ENCODE measurements at places on chromosomes 11 and 22. TPM values are rescaled to one million over a fixed set of nuclear protein-coding genes. Genes with fewer than 3 reads are reported as not detected.

Gene PICK1
- 10.7 TPM for total RNA-seq

Gene YPEL1
- 39.1 TPM for total RNA-seq

Gene NUP50
- total RNA-seq = 87.2 TPM

Gene RAG1
- 0.84 TPM for total RNA-seq

Gene SMC1B
- total RNA-seq = 0.09 TPM

DNA sequence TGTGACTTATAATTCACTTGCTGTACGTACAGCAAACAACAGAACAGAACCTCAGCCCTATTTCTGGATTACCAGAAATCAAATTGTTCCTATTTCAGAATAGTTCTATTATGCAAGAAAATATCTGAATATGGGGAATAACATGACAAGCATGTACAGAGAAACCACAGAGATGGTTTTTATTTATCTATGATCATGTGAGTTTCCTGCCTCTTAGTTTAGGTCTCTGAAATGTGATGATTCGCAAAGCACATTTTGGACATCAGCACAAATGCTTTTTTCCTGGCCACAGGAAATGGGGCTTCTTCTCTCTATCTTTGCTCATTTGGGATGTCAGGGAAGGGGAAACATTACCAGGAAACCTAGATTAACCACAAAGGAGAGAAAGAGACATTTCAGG is 266.7 kb upstream of the CTSC start:
- peaks cover 12% of the 10 kb centered on the region for H3K4me1 ChIP-seq
- no peaks in the 10 kb centered on the region for H3K36me3 ChIP-seq
- no peak overlapping the region for H3K27ac ChIP-seq
- no peak for DNase-seq
- H3K27me3 ChIP-seq = no peaks in the 10 kb centered on the region
- H3K4me3 ChIP-seq = no peak overlapping the region

DNA sequence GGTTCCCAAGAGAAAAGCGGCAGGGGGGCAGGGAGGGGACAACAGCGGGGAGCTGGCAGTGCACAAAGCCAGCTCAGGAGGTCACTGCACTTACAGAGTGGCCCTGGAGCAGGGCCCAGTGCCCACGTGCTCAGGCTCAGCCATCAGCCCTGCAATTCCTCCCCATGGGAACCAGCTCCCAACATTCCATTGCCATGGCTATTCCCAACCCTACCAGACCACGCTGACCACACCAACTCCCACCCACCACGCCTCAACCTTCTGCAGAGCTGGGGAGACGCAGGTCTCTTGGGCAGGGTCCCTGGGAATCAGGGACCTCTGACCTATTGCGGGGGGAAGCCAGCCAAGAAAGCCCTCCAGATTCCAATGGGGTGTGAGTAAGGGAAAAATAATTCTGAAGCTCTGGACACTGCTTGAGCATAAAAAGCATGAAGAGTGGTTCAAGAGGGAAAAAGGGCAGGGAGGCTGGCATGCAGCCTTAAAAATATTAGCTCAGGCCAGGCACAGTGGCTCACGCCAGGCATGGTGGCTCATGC is 38.3 kb upstream of the TFIP11 start:
- H3K27me3 ChIP-seq = no peaks in the 10 kb centered on the region
- no peak overlapping the region for H3K4me3 ChIP-seq
- no peaks in the 10 kb centered on the region for H3K36me3 ChIP-seq
- peak overlapping the region; percentile 55 for H3K27ac ChIP-seq

DNA sequence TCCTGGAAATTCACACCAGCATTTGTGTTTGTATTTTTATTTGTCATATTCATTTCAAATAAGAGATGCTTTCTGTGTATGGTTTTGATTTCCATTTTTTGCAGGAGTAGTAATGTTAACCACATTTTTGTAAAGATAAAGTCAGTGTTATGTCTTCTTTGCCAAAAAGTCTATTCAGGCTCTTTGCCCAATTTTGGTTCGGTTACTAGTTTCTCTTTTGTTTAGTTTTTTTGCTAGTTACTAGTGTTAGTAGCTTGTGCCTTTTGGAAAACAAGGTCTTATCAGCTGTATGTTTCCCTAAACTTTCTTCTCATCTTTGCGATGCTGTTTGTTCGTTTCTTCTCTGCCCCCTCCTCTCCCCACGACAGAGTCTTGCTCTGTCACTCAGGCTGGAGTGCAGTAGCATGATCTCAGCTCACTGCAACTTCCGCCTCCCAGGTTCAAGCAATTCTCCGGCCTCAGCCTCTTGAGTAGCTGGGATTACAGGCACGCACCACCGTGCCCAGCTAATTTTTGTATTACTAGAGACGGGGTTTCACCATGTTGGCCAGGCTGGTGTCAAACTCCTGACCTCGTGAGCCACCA is 112.3 kb upstream of the GRK3 start:
- H3K36me3 ChIP-seq = no peaks in the 10 kb centered on the region
- no peaks in the 10 kb centered on the region for H3K27me3 ChIP-seq
- peaks cover 9% of the 10 kb centered on the region for H3K4me1 ChIP-seq
- no peak overlapping the region for H3K4me3 ChIP-seq
- H3K27ac ChIP-seq = no peak overlapping the region

DNA sequence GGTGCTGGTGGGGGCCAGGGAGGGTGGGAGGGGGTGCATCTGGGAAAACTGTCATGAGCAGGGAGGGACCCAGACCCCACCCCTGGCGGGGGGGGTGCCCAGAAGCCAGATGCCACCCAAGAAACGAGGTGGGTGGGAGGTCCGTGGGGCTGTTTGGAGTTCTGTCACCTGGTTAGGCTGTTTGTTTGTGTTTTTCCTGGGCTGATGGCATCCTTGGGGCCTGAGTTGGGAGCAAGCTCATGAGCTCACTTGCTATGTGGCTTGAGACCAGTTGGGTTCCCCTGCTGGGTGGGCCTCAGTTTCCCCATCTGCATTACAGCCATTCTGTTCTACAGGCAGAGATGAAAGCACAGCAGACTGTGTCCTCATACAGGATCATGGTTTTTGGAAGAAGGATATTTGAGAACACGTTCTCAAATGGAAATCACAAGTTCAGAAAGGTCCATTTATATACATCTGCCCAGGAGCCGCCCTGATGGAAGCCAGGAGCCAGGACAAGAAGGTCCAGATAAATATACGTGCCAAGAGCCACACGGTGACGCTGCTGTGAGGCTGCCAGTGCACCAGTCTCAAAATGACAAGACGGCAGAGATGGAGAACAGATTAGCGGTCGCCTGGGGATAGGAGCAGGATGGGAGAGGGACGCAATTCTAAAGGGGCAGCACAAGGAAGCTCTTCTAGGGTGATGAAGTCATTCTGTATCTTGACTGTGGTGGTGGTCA is 312.9 kb downstream of the MN1 start:
- DNase-seq = no peak
- peaks cover 16% of the 10 kb centered on the region for H3K4me1 ChIP-seq
- H3K27me3 ChIP-seq = no peaks in the 10 kb centered on the region
- H3K27ac ChIP-seq = no peak overlapping the region
- peaks cover 3% of the 10 kb centered on the region for H3K36me3 ChIP-seq

DNA sequence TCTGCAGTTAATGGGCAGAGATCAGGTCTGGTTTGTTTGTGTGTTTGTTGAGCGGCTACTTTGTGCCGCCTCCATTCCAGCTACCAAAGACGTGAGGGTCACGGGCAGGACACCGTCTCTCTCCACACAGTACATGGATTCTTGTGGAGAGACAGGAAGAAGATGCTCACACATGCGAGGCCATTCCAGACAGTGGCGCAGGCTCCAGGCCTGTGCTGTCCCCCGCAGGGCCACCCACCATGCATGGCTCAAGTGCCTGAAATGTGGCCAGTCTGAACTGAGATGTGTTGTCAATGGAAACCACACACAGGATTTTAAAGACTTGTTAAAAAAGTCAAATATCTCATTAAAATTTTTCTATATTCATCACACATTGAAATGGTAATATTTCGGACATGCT is 848.3 kb downstream of the TBC1D22A start:
- DNase-seq = no peak
- H3K27me3 ChIP-seq = no peaks in the 10 kb centered on the region
- no peaks in the 10 kb centered on the region for H3K36me3 ChIP-seq

DNA sequence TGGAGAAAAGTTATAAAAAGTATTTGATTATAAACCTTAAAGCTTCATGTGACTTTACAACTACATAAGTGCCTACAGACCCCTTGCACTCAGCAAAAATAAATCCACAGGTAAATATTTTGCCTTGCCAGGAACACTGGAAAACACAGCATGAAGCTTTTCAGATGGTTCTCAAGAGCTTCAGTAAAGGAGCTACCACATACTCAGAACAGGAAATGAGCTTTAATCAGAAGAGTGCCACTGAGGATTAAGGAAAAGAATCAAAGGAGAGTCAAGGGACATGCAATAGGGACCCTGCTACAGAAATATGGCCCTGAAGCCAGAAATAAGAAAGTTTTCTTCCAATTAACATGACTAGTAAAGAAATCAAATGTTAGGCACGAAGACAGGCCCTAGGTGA is 1.2 kb downstream of the CASP1 start:
- H3K4me3 ChIP-seq = no peak overlapping the region
- H3K27me3 ChIP-seq = no peaks in the 10 kb centered on the region
- no peak overlapping the region for H3K27ac ChIP-seq
- DNase-seq = no peak
- no peaks in the 10 kb centered on the region for H3K36me3 ChIP-seq

- no peaks in the 10 kb centered on the region for H3K27me3 ChIP-seq
- peaks cover 12% of the 10 kb centered on the region for H3K36me3 ChIP-seq
- peak overlapping the region; percentile 89 for H3K4me3 ChIP-seq
- no peak overlapping the region for H3K27ac ChIP-seq
- DNase-seq = no peak
These were observed 2.5 kb downstream of the CSTF3 start for GRCh38 chr11:33158596-33159275.

DNA sequence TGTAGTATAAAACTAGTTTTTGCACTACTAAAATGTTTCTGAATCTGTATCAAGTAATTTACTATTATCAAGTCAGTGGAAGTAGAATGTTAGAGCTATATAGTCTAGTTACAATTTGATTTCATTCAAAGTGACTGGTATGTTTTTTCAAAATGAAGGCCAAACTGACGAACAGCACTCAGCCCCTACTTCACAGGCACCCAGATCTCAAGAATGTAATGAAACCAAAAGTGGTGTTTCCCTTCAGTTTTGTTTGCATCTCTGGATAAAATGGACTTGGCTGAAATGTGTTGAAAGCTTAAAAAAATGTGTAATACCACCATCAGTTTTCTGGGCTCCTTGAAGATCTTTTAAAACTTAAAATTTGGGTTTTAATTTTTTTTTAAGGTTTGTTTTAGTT is 46.4 kb downstream of the QSER1 start:
- no peaks in the 10 kb centered on the region for H3K27me3 ChIP-seq
- no peak overlapping the region for H3K27ac ChIP-seq
- no peak for DNase-seq
- no peaks in the 10 kb centered on the region for H3K4me1 ChIP-seq

DNA sequence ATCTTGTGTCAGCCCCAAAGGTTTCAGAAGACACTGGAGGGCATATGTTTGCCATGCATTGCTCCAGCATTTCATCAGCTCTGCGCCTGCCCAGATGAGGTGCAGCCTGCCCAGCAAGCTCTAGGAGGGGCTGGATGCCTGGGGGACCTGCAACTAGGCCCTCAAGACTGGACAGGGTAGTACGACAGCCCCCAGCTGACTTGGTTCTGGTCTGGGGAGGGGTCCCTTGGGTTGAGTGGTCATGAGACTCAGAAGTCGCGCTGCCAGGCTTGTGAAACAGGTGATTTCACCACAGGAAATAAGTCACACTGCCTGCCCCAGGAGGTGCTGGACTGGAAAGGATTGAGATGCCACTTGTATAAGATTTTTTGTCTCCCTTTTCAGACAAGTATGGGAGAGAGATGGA is 23.4 kb downstream of the TPBGL start:
- H3K27me3 ChIP-seq = no peaks in the 10 kb centered on the region
- no peaks in the 10 kb centered on the region for H3K36me3 ChIP-seq
- H3K27ac ChIP-seq = no peak overlapping the region
- DNase-seq = peak; percentile 1
- H3K4me3 ChIP-seq = no peak overlapping the region

DNA sequence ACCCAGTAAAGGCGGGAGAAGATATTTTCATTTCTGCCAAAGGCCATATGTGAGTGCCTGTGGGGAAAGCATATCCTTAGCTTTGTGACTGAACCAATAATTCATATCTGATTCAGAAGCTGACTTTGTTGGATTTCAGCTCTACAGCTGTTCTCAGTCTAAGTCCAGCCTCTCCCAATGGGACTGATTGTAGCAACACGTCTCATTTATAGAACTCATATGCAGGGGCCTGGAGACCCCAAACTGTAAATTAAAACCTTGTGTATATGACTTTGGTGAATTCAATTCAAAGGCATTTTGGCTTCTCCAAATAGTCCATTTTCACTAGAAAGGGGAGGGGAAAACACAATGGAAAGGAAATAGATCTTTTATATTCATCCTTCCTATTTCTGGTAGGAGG is 250.4 kb upstream of the SORL1-AS1 start:
- H3K27me3 ChIP-seq = no peaks in the 10 kb centered on the region
- H3K4me1 ChIP-seq = peaks cover 19% of the 10 kb centered on the region
- H3K27ac ChIP-seq = no peak overlapping the region
- no peak overlapping the region for H3K4me3 ChIP-seq
- DNase-seq = no peak

GRCh38 chr22:27564806-27565205 is 236.8 kb downstream of the MN1 start:
- no peaks in the 10 kb centered on the region for H3K36me3 ChIP-seq
- no peak for DNase-seq
- H3K27ac ChIP-seq = no peak overlapping the region
- no peaks in the 10 kb centered on the region for H3K4me1 ChIP-seq
- H3K27me3 ChIP-seq = no peaks in the 10 kb centered on the region
- H3K4me3 ChIP-seq = no peak overlapping the region

GRCh38 chr22:49726701-49727101 is 101.0 kb downstream of the BRD1 start:
- H3K4me3 ChIP-seq = no peak overlapping the region
- DNase-seq = no peak
- H3K36me3 ChIP-seq = no peaks in the 10 kb centered on the region
- peaks cover 67% of the 10 kb centered on the region for H3K27me3 ChIP-seq

GRCh38 chr11:2264366-2265053 is 5.9 kb downstream of the ASCL2 start:
- DNase-seq = no peak
- H3K27ac ChIP-seq = no peak overlapping the region
- H3K27me3 ChIP-seq = peaks cover 52% of the 10 kb centered on the region
- no peaks in the 10 kb centered on the region for H3K36me3 ChIP-seq

DNA sequence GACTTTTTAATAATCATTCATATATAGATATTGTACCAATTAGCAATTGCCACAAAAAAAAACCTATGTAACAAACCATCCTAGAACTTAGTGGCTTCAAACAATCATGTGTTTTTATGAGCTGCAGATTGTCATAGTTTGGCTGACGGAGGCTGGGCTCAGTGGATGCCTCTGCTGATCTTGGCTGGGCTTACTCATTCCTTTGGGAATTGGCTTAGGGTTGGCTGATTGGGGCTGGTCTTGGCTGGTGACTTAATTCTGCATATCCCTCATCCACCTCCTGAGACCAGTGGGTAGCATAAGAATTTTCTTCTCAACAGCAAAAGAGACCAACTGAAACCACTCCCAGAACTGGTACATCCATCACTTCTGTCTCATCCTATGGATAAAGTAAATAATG is 57.9 kb upstream of the PHF21B start:
- no peaks in the 10 kb centered on the region for H3K36me3 ChIP-seq
- H3K4me3 ChIP-seq = no peak overlapping the region
- no peak for DNase-seq
- H3K4me1 ChIP-seq = peaks cover 12% of the 10 kb centered on the region

- H3K4me1 ChIP-seq = peaks cover 7% of the 10 kb centered on the region
- no peaks in the 10 kb centered on the region for H3K36me3 ChIP-seq
- no peak overlapping the region for H3K4me3 ChIP-seq
- DNase-seq = no peak
These were observed 16.6 kb downstream of the GDPD5 start for GRCh38 chr11:75509020-75509720.
